ENCODE measurements at places on chromosomes 3 and 15.

DNA sequence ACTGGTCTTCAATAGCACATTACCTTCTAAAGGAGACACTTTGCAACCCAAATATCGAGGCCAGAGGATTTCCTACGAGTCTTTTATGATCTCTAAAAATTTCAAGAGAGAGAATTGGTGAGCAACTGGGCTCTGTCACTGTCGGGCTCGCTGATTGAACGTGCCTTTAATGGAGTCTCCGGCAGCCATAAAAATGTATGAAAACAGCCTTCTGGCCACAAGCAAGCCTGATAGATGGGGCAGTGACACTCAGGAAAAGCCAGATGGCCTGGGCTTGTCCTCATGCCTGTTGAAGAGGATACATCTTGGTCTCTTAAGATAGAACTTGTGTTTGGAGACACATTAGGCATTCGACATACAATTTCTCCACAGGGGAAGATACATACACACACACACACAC lies 419.5 kb upstream of the PROK2 start:
- no peak for DNase-seq

DNA sequence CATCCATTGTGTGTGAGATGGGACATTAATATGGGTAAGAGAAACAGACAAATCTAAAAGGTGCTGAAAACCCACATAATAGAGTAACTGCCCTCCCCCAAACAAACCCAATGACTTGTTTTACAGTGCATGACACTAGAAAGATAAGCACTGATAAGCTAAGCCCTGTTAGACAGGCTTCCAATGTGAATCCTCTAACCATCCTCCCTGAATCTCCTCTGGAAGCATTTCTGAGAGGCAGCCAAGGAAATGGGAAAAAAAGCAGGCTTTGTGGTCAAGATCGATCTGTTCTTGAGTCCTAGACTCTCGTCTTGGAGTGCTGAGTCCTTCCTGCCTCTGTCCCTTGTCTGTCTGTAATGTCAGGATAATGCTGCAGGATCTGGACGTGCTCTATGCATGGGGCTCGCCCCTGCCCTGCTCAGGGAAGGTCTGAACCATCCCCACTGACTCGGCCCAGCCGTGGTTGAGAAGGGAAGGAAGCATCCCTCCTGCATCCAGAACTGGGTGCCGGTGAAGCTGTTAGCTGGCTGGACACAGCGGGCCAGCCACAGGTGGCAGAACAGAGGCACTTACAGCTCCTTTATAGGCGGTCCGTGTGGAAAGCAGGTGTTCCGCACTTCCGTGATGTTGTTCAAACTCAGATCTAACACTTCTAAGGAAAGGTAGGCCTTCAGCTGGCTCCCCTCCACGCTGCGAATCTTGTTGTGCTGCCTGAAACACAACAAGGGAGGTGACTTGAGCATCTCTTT lies 84.1 kb downstream of the LRIG1 start:
- no peak for DNase-seq

DNA sequence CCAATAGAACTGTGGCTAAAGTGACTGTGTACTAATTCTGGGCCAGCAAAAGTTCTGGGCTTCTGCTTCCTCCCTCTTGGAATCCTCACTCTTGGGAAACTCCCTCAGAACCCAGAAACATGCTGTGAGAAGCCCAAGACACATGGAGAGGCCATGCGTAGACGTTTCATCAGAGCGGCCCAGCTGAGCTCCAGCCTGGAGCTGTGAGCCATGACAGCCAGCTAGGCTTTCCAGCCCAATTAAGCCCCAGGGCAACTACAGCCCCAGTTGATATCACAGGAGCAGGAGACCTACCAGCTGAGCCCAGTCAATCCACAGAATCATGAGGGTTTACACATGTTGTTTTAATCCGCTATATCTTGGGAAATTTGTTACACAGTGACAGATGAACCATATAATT lies 43.6 kb upstream of the CNOT10 start:
- DNase-seq, result no peak

- no peak for DNase-seq
Measured at GRCh38 chr3:8625991-8626390, 18.6 kb downstream of the SSUH2 start.

DNA sequence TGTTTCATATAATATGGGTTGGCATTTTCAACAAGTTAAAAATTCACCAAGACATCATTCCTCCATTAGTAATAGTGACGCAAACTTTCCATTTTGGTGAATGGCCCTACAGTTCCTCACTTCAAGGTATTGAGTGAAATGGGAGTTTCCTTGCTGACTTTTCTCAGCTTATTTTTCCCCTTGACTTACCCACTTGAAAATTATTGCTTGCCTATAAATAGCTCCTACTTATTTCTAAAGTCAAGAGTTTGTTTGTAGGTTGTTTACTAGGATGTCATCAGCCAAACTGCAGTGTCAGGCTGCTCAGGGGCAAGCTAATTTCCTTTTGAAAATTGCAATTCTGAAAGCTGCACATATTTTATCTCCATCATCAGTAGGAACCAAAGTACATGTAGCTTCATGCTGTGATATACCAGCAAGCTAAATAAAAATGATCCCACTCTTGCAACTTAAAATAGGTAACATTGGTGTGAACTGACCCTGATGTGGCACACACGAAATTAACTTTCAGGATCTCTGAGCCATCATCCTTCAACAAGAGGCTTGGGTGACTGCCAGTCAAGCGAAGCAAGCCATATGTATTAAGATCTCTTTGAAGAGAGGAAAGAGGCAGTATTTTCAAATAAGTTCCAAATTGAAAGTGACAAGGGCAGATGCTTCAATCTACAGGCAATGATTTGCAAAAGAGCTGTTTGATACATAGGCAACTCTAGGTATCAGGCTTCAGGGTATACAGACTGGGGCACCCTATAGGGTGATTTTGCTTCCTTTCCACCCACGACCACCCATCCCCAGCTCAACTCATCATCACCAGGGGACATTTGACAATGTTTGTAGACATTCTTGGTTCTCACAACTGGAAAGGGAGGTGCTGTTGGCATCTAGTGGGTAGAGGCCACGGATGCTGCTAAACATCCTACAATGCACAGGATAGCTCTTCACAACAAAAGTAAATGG lies 66.8 kb upstream of the RASGRP1 start:
- DNase-seq, result no peak

DNA sequence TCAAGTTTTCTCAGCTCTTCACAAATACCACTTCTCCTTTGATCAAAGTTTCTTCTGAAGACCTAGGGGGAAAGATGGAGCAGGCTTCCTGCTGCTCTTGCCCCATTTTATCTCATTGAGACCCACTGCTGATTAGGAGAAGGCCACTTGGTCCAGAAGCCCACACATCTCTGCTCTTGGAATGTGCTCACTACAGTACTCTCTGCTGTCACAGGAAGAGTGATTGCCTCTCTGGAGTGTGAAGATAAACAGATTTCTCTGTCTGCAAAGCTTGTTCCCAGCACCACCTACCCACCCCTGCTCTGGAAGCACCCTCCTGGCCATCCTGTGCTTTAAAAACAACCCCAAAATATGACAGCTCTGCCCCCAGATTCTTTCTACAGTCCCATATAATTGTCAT lies 41.3 kb upstream of the PRTG start:
- DNase-seq, result no peak

DNA sequence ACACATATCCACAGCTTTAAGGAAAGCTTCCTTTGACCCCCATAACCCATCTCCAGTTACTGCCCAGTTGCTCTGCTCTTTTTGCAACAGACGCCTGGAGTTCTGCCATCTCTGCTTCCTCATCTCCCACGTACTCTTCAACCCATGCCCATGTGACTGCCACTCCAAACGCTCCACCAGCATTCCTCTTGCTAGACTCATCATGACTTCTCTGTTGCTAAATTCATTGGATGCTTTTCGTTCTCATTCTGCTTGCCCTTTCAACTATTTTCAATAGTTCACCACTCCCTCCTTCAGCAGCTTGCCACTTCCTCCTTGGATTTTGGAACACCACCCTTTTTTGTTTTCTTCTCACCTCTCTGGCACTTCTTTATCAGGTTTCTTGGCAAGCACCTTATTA lies 2.7 kb upstream of the KNSTRN start:
- no peak for DNase-seq

- DNase-seq, result no peak
Measured at GRCh38 chr3:133441867-133442270, 42.0 kb downstream of the BFSP2 start.

DNA sequence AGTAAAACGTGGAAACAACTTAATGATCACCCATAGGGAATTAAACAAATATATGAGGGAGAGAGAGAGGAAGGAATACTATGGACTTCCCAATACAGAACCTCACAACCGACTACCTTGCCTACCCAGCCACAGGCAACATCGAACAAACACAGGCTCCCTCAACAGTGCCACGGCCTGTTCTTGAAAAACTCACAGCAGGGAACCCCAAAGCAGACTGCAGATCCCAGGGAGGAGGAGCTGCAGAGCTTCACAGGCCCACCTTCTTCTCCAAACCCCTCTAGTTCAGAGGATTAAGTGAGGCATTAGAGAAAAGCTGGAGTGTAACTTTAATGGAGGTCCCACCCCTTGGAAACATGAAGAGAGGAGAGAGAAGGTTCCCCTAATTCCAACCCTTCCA lies 110.2 kb downstream of the ST8SIA2 start:
- DNase-seq, result no peak

- DNase-seq, result no peak
Measured at GRCh38 chr3:18098960-18099587, 326.1 kb downstream of the SATB1 start.

GRCh38 chr3:10925436-10926255 lies 66.9 kb upstream of the SLC6A1 start:
- no peak for DNase-seq

DNA sequence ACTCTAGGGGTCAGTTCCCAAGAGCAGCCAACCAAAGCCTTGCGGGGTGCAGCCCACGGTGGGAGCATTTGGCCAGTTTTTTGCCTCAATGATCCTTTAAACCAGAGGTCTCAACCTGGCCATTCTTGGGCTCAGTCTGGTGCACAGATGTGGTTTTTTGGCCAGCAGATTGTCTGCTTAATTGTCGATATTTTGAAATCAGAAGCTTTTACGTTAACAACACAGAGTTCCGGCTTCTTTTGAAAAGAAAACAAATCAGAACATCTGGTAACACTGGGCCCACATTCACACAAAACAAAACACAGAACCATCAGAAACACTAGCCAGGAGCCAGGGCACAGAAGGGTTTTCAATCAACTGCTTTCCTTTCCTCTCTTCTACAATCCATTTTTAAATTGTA lies 127.7 kb downstream of the XXYLT1 start:
- DNase-seq, result no peak

DNA sequence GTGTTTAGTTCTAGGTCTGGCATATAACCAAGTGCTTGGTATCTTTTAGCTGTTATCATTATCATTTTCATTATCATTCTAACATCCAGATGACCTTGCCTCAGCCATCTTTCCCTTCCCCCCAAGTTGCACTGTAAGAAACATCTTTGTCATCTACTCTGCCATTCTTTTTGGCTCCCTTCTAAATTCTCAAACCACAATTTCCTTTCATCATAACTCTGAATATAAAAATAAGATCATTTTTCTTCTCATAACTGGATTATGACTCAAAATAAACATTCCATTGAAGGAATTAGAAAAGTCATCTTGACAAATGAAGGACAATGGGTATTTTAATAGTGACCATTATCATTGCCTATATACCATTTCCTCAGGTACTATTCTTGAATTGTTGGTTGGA lies 786.2 kb downstream of the AGBL1 start:
- no peak for DNase-seq

- no peak for DNase-seq
Measured at GRCh38 chr3:40223856-40224255, 85.7 kb upstream of the EIF1B start.

- no peak for DNase-seq
Measured at GRCh38 chr15:35693886-35694285, 147.9 kb upstream of the DPH6 start.

GRCh38 chr3:156605686-156606605 lies 51.0 kb upstream of the SSR3 start:
- no peak for DNase-seq

DNA sequence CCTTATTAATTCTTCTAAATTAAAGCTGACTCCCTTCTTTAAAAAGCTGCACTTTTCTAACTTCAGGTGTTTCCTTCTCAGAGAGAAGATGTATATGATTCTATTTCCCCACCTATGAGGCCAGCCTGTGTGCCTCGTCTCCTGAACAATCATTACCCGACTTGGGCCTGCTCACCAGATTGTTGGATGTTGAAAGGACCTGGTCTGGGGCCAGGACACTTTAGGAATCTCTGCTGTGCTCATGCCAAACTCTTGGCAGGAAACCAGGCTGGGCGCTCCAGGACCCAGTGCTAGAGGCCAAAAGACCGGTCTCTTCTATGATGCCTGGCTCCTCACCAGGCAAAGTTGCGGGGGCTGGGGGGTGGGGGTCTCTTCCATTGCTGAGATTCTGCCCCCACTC lies 16.9 kb upstream of the LRRC31 start:
- no peak for DNase-seq

GRCh38 chr3:167728632-167729323 lies 5.9 kb downstream of the PDCD10 start:
- no peak for DNase-seq

- DNase-seq, result no peak
Measured at GRCh38 chr3:141981084-141981483, 104.6 kb downstream of the ATP1B3 start.

DNA sequence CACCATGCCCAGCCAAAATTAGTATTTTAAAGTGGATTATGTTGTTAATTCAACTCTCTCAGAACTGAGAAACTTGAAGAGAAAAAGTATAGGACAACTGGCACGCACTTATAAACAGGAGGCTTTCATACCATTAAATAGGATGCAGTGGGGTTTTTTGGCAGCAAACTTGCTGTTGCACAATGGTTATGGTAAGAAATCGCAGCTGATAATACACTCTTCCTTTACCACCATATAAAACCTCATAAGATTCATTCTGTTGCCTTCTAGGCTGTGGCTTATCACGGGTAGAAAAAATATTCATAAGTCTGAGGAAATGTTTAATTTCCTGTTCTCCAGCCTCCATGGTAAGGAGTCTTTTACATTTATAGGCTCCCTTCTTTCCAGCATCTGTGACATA lies 95.3 kb downstream of the TMCO5A start:
- DNase-seq, result no peak

DNA sequence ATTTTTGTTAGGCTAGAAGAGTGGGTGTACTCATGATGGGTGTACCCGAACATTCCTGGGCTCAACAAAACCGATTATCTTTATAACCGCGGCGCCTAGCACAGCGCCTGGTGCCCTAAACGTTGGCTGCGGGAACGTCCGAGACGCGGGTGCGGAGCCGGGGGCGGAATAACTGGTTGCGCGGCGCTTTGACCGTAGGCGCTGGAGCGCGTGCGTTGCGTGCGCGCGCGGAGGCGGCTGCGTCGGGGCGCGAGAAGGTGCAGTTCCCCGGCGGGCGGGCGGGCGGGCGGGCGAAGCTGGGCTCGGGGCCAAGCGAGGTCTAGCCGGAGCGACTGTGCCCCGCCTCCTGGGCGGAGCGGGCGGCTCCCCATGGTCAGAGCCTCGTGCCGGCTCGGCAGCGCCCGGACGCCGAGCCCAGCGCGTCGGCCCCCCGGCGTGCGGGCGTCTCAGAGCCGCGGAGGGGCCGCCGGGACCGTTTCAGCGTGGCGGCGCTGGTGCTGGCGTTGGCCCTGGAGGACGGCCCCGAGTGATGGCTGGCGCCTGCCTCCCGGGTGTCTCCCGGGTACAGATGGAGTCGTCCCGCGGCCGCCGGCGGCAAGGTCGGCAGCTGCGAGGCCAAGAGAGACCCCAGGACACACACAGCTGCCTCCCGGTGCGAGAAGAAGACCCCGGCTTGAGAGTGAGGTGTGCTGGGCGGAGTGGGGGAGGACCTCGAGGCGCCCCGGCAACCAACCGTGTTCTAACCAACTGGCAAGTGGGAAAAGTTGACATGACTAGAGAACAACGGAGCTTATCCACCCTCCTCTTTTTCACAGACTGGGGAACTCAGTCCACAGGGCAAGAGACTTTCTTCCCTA lies at the start of gene PLAAT1:
Gene PLAAT1, plus strand, starts transcription at position 373 of the 857 bp plus-strand sequence. CDS start 14,429 bp downstream, outside the sequence.
- DNase-seq, result no peak

- no peak for DNase-seq
Measured at GRCh38 chr3:68274286-68274685, 619.9 kb upstream of the SUCLG2 start.

All from activated CD4-positive, CD25-positive, alpha-beta regulatory T cell (primary cell).